ENCODE measurements at places on chromosomes 5 and 9.
A peak's percentile ranks its signal among the peaks of the same experiment; 100 is the strongest.

GRCh38 chr5:180469866-180470265 lies 24.3 kb upstream of the CNOT6 start:
- DNase-seq, result no peak

DNA sequence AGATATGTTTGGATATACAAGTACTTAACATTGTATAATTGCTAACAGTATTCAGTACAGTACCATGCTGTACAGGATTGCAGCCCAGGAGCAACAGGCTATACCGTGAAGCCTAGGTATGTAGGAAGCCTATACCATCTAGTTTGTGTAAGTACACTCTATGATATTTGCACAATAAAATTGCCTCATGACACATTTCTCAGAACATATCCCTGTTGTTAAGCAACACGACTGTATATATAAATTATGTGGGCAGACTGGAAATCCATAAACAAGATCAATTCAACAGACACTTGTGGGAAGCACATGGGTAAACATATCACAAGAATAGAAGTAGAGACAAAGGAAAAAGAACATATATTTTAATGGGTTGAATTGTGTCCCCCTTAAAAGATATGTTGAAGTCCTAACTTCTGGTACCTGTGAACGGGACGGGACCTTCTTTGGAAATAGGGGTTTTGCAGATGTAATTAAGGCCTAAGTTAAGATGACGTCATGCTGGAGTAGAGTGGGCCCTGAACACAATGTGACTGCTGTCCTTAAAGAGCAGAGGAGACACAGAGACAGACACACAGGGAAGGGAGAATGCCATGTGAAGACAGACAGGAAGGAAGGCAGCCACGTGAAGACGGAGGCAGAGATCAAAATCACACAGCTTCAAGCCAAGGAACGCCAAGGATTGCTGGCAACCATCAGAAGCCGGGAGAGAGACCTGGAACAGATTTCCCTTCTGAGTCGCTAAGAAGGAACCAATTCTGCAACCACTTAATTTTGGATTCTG lies 76.3 kb downstream of the SCAI start:
- no peak for DNase-seq

DNA sequence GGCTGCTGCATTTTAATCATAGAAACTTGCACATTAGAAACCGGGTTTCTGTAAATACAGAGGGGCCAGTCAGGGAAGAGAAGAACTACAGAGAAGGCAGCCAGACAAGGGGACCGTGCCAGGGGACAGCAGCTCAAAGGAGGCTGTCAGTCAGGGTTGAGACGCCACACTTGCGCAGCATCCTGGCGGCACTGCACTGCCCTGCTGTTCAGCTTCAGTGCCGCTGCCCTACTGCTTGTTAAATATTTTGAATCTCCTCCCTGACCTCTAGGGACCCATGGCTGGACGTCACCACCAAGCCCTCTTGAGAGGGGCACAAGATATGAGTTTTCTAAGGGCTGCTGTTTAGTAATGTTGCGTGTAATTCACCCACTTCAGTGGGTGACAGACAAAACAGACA lies 43.6 kb upstream of the ZBTB43 start:
- no peak for DNase-seq

DNA sequence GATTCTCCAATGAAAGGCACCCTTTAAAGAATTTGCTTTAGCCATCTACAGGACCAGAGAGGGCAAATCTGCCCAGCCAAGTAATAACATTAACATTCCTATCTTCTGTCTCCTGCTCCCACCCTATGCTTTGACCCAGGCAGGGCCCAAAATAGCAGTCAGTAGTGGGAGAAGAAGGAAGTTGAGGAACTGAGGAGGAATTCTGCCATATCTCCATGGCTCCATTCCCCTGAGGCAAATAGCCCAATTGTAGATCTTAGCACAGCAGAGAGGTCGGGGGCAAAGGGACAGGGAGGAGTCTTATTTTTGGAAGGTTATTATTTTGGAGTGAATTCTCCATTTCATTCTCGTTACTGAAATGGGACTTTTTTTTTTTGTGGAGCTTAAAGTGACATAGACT lies 111.1 kb upstream of the IFNK start:
- DNase-seq, result no peak

DNA sequence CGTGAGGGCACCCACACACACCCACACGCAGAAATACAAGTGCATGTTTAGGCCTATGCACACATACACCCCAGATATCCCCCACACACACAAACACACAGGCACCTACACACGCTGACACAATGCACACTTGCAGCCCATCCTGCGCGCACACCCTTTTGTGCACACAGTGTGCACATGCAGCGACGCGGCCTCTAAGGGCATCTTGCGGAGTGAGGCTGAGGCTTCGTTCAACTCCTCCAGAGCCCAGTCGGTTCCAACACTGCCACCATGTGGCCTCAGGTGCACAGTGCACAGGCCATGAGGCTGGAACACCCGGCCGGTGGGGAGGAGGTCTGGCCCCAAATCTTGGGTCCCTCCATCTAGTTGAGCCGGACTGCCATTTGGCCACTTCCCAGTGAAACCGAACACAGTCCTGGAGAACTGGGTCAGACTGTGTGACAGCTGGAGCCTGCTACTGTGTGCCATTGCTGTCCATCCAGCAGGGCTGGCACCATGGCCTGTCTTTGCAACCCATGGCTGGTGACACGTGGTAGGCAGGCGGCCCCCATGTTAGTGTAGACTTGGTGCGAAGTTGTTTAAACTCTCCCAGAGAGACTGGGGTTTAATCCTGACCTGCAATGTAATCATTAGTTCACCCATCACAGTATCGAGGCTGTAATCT lies 97.7 kb upstream of the MVB12B start:
- peak; percentile 78 for DNase-seq

GRCh38 chr9:106620081-106620480 lies 242.9 kb upstream of the ZNF462 start:
- DNase-seq, result no peak

DNA sequence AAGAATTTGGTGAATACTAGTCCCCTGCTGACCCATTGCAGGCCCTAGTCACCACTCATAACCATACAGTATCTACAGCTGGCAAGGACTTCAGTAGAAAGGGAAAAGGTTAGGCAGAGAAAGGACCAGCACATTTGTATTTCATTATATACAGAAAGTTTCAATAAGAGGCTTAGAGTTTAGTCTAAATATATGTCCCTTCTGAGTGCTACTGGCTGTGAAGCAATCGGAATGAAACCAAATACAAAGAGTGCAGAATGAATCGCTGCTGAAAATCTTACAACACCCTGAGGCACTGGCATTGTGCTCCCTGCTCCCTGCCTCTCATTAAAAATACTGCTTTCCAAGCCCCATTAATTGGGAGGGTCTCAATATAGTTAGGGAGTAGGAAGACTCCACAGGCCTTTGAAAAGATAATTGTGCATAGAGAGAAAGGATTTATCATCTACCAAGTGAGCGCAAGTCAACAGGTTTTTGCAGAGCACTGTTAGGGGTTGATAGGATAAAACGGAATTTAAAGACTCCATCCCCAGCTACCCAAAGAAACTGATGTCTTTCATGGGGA lies 110.8 kb downstream of the SLC1A3 start:
- no peak for DNase-seq

DNA sequence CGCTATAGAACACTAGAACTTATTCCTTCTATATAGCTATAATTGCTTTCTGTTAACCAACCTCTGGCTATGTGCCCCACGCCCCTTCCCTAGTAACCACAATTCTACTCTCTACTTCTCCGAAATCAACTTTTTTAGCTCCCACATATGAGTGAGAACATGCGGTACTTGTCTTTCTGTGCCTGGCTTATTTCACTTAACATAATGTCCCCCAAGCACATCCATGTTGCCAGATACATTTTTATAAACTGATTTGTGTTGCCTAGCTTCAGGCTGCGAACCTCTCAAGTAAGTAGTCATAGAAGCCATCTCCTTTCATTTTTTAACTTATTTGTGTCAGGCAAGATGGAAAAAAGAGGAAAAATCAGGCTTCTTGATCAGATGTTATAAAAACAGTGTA lies 249.5 kb downstream of the TMEM167A start:
- DNase-seq, result no peak

- no peak for DNase-seq
Measured at GRCh38 chr9:38768351-38768761, 48.4 kb upstream of the FAM240B start.

DNA sequence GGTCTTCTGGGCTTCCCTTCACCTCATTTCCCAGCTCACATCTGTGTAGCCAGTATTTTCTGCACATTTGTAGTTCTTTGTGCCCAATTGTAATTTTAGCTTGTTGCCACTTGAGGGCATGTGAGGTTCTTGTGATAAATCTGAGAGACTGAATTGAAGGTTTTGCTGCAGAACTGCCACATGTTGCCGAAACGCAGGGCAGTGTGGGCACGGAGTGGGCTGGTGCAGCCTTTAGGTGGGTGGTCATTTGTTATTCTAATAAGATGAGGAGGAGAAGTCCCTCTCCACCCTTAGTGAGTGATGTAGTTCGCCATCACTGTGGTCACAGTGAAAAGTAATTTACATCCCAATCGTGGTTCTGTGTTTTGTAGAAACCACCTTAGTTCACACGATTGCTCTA lies 21.2 kb downstream of the OTULIN start:
- DNase-seq, result peak; percentile 51

DNA sequence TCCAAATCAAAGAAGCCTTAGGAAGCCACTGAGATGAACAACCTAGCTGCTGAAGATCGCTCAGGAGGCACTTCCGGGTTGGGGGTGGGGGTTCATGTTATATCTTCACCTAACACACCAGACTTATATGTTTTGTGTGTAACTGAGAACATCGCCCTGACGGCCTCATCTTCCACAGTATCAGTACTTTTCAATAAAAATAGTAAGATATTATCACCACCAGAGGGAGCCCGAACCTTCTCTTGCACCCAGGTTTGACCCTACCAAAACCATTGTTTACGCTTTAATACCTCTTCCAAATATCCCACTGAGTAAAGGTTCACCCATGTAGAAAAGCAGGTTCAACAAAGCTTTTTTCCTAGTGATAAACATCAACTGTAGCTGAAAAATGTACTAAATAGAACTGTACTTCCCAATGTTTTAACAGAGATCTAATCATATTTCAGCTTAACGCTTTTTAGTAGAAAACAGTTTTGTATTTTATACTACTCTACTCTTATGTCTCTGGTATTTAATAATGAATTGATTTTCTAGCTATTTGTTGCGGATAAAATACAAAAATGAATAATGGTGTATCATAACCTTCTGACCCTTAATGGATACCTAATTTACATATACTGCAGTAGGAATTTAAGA lies 244.0 kb downstream of the EPB41L4A start:
- peak; percentile 79 for DNase-seq

DNA sequence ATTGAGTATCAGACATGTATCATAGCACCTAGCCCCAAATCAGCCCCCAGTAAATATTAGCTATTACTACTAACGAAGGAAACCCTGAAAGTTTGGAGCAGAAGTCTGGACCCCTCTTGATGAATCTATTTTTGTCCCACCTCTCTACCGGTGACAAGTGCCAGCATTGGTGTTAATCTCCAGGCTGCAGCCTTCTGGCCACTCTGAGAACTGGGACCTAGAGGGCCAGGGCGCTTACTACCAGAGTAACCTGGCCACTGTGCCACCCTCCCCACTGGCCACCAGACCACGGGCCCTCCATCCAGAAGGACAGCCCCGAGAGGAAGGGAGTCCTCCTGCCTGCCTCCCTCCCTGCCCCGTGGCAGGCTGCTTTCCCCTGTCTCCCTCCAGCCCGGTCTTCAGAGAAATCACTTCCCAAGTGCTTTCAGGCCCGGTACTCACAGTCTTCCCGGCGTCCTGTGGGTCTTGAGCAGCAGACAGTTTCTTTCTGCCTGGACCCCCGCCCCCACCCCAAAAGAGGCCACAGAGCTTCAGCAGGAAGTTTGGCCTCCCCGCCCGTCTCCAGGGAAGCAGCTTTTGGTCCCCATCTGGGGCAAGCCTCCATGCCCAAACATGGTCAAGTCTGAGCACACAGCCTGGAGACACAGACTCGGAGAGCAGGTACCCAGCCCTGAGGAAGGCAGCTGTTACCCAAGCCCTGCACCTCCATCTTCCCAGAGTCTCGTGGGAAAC lies at the start of gene KCNMB1:
TSS of gene KCNMB1 (minus strand) at position 550 of the 732 bp plus-strand sequence. CDS start 3,920 bp downstream, outside the sequence.
- peak; percentile 30 for DNase-seq

DNA sequence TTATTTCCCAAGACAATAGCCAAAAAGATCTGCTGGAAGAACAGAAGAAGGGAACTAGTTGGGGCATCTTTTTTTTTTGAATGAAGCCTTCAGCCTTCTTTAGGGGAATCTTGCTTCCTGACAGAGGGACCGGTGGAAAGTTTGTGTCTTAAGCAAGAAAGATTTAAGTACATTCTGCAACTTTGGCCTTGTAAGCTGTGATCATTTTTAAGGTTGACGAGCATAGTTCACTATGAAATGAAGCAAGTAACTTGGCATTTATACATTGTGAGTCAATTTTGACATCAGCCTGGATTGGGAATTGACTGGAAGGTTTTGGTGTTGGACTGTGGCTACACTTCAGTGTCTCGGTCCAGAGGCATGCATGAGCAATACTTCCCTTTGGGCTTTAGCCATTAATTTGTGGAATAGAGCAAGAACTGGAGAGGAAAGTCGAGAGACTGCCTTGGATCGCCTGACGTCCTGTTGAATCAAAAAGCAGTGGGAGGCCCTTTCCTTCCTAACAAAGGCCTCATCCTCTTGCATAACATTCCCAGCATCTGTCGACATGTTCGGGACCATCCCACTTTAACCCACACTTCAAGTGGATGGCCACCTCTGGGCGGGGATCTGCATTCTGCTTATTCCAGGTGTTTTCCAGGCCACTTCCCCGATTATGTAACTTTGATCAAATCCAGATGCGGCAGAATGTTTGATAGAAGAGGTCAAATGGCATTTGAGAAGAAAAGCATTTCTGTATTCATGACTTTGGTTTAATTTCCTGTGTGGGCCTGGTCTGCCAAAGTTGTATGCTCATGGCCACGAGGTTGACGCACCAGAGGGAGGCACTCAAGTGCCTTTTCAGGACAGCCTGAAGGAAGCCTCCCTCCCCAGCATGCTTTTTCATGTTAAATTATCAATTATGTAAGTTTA lies 12.5 kb downstream of the ABL1 start:
- DNase-seq, result peak; percentile 69

- no peak for DNase-seq
Measured at GRCh38 chr9:107805201-107805600, 315.6 kb upstream of the KLF4 start.

DNA sequence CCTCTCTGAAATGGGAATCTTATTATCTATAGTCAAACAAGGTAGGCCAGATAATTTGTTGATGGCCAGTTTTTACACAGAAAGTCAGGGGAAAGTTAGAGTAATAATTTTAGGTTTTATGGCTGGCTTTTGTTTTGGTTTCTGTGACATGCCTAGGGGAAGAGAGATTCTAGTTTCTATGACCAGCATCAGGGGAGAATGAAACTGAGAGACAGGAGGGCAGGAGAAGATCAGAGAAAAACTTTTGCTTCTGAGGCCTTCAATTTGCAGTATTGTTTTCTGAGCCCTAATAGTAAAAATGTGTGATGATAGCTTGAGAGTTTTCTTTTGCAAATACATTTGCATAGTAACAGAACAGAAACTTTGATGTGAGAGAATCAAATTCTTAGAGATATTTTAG lies 564.3 kb downstream of the ZNF608 start:
- no peak for DNase-seq

DNA sequence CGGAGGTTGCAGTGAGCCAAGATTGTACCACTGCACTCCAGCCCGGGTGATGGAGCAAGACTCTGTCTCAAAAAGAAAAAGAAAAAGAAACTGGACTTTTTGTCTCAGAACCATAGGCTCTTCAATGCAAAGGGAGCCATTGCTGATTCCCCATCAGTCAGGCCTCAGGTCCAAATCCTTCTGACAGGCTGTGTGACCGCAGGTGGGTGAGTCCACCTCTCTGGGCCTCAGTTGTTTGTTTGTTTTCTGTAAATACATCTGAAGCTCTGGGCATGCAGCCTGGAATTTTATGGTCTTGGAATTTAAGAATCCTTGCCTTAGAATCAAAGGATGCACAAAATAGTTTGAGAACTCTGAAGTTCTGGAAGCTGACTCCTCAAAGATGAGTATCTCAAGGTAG lies 21.1 kb upstream of the TOR2A start:
- DNase-seq, result no peak

Measured in suppressor macrophage treated with lipopolysaccharide for 4 hours (primary cell).